ENCODE measurements at places on chromosomes 12 and 14. TPM values are rescaled to one million over a fixed set of nuclear protein-coding genes. Genes with fewer than 3 reads are reported as not detected.

SERPINA12 gene
- total RNA-seq, result not detected

GZMH gene
- 1.2 TPM for total RNA-seq

STX2 gene
- total RNA-seq, result 15.9 TPM

DNA sequence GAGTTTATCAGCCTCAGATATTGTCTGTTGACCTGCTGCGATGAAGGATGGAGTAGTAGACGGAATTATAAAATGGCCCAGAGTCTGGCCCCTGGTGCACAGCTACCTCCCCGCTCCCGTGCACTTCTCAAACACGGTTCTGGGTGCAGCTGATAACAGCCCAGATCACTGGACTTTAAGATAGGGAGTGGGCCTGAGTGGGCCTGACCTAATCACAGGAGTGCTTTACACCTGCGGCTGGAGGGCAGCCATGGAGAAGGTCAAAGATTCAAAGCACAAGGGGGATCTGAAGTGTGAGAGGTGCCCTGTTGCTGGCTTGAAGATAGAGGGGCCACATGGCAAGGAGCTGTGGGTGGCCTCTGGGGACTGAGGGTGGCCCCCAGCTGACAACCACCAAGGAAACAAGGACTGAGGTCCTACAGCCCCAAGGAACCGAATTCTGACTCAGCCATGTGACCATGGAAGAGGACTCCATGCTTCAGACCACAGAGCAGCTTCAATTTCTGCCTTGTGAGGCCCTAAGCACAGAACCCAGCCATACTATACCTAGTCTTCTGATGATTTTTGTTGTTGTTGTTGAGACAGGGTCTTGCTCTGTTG lies 113.4 kb downstream of the ZNF664 start:
- DNase-seq, result no peak

DNA sequence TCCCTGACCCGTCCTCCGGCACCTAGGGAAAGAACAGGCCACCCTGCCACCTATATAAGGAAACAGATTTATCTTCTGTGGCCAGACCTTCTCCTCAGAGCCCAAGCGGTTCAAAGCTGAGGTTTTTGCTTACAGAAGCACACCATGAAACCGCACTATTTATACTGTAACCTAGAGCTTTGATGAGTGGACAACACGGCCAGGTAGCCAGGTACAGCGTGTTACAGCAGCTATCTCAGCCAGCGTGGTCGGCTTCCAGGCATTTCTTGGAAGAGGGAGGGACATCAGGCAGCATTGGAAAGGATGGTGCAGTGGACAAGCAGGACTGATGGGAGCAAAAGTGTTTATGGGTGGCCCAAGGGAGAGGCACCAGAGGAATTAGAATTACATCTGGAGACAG lies 34.4 kb downstream of the TTC7B start:
- no peak for DNase-seq

All from Right ventricle myocardium inferior (tissue), 1 donor.